NAMALWA (cell line): ENCODE measurements at places on chromosomes 11 and 22.

DNA sequence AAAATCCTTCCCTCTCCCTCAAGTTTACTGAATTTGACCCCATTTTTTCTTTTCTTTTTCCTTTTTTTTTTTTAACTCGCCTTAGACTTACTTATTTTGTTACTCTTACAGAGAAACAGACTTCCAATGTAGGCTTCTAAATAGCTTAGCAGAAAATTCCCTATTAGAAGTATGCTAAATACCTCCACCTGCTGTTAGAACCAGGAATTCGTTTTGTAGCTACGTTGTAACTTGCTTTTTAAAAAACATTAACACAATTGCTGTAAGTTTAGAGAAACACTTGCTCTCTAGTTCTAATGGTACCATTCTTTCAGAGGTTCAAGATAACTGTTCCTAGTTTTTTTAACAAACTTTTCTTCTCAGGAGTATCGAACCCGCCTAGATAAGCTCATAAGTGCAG lies 324.2 kb downstream of the DCDC1 start:
- peak; percentile 17 for DNase-seq

DNA sequence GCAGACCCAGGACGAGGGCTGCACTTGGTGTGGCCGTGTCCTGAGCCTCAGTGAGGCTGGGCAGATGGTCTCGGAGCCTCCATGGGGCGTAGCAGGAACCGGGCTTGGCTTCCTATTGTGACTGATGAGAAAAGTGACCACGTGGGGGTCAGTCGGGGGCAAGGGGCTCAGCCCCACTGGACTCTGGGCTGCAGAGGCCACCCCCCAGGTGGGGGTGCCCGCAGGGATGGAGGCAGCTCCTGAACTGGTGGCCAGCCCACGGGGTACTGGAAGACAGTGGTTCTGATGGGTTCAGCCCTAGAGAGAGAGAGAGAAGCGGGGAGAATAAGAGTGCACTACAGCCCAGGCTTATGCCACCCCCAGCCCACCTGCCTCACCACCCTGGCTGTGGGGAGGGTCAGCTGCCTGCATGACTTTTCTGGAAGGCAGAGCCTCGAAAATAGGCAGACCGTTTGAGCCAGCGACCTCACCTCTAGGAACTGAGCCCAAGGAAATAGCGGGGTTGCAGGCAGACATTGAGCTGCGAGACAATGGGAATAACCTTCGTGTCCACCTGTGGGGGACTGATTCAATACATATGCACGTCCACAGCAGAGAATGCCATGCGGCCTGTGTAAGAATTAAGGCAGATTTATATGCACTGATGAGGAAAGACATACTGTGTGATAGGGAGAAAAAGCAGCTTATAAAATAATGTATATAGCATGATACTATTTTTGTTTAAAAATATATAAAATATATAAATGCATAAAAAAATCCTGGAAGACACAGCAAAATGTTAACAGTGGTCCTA lies 11.5 kb downstream of the CABP7 start:
- no peak for DNase-seq

GRCh38 chr11:69241844-69242243 lies 52.1 kb upstream of the MYEOV start:
- DNase-seq, result no peak

- no peak for DNase-seq
Measured at GRCh38 chr11:128931668-128932067, 11.0 kb downstream of the TP53AIP1 start.

DNA sequence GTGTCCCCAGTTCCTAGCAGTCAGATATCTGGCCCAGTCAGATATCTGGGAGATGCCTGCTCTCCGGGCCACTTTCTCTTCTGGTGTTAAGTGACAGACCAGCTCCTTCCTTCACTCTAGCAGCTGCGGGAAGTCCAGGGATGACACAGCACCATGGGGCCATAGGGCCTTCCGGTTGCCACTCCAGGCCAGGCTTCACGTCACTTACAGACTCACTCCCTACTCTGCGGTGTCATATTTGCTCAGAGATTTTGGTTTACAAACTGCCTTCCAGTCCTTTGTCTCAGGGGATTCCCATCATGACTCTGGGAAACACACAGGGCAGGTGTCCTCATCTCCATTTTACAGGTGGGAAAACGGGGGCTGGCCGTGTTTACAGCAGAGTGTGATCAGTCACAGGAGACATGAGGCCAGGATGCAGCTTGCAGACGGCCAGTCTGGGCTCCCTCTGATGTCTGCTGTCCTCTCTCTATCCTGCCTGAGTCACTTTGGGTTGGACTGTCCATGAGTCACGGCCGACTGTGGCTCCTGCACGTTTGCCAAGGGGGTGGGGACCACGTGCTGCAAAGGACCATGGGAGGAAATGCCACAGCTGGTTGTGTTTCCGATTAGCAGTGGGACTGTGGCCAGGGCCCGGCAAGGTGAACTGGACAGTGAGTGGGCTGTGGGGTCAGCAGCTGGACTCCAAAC lies 8.2 kb upstream of the TBC1D22A start:
- DNase-seq, result no peak

DNA sequence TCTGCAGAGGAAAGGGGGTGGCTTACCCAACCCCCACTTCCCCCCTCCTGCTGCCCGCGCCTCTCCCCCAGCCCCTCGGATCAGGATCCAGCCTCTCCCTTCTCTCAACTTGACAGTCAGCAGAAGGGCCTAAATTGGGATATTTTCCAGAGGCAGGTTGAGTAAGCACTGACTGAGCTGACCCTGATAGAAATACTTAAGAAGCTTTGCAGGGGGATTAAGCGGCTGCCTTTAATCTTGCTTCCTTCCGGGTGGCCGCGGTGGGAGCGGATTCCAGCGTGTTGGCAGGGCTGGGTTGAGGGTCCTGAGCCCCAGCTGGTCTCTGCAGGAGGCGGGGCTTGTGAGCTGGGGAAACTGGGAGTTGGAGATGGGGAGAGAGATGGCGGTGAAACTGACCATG lies 445.2 kb downstream of the NTM start:
- DNase-seq, result no peak

DNA sequence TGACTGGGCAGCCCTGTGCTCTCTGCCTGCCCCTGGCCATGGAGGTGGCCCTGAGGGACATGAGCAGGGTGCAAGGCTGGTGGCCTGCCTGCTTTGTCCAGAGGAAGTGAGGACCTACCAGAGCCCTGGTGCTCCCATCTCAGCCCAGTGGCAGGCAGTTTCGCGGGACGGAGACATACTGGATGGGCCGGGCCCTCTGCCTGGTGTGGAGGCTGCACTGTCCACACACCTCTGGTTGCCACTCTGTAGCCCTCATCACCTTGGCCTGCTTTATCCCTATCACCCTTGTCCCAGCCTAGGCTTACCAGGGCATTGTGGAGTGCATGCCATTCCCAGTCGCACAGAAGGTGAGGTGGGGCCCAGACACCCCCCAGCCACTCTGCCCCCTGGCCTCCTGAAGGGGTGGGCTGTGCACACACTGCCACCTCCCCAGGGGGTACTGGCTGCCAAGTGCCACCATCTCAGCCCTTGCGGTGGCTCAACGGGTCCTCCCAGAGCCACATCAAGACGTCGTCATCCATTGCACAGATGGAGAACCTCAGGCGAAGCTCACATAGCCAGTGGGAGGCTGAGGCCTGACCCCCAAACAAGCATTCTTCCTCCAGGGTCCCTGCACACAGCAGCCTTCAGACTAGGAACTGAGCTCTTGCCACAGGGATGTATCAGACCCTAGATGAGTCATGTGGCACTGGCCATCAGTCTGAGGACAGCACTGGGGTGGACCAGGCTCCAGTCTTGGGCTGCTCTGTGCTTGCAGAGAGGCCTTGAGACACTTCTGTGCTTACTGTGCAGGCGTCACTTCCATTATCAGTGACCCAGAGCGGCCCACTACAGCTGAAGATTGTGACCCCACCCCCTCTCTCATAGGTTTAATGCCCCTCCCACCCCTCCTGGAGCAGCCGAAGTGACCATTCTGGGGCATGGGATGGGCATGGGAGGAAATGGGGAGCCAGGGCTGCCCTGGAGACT lies 176.1 kb downstream of the IGLL1 start:
- DNase-seq, result no peak

DNA sequence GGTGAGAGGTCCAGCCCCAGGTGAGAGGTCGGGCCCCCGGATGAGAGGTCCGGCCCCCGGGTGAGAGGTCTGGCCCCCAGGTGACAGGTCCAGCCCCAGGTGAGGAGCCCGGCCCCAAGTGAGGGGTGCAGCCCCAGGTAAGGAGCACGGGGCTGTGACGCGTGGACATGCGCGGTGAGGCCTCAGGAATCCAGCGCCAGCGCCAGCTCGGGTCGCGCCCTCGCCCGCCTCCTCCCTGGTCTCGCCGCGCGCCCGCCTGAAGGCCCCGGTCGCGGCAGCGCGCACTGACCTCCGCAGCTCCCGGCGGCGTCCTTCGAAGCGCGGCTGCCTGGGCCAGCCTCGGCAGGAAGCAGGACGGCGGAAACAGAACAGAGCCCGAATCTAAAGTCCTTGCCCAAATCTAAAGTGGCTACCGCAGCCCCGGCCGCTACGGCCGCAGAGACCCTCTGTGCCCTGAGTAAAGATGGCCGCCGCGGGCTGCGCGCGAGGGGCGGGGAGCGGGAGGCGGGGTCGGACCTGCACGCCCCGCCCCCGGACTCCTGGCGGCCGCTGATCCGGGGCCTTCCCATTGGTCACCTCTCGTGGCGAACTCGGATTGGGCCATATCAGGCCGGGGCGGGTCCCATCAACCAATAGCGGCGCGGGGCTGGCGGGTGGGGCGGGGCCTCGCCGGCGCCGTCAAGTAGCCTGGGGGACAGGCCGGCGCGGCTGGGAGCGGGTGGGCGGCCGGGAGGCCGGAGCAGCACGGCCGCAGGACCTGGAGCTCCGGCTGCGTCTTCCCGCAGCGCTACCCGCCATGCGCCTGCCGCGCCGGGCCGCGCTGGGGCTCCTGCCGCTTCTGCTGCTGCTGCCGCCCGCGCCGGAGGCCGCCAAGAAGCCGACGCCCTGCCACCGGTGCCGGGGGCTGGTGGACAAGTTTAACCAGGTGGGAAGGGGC lies at the start of the genes ALG12 and CRELD2:
TSS of gene ALG12 (minus strand) at position 465 of the 937 bp plus-strand sequence. CDS start 4,673 bp downstream, outside the sequence.
TSS of gene CRELD2 (plus strand) at position 661 of the 937 bp plus-strand sequence. CDS start at position 797, 136 bp downstream.
- DNase-seq, result peak; percentile 96
